ENCODE measurements at places on chromosomes 2 and 18. TPM values are rescaled to one million over a fixed set of nuclear protein-coding genes. Genes with fewer than 3 reads are reported as not detected.

The LYPD1 gene
- not detected for total RNA-seq

The MEMO1 gene
- total RNA-seq = 22.9 TPM

The GATA6 gene
- 19.1 TPM for total RNA-seq

The CAPN13 gene
- total RNA-seq = not detected

The SUMO1 gene
- 55.5 TPM for total RNA-seq

The ASPRV1 gene
- total RNA-seq = 0.94 TPM

The PAIP2B gene
- total RNA-seq = 5.0 TPM

The MTERF4 gene
- 26.9 TPM for total RNA-seq

The ANKRD62 gene
- not detected for total RNA-seq

The EDAR gene
- not detected for total RNA-seq

The DHRS9 gene
- 0.74 TPM for total RNA-seq

The C2orf66 gene
- total RNA-seq = 8.1 TPM

The ERMN gene
- total RNA-seq = 1.7 TPM

The HOXD13 gene
- not detected for total RNA-seq

The CHAC2 gene
- total RNA-seq = 3.2 TPM

The TNFAIP6 gene
- 3.4 TPM for total RNA-seq

The CDH20 gene
- total RNA-seq = 0.63 TPM

The GRB14 gene
- 4.5 TPM for total RNA-seq

The METTL5 gene
- total RNA-seq = 41.9 TPM

The PLCL1 gene
- total RNA-seq = 5.4 TPM

The FN1 gene
- 187 TPM for total RNA-seq

The C2orf15 gene
- total RNA-seq = 1.3 TPM

The CRACDL gene
- total RNA-seq = 9.4 TPM

The CENPA gene
- total RNA-seq = not detected

The GCG gene
- total RNA-seq = not detected

The VWC2L gene
- not detected for total RNA-seq

The STAT4 gene
- 14.4 TPM for total RNA-seq

The RTN4 gene
- 471 TPM for total RNA-seq

The NFU1 gene
- 36.5 TPM for total RNA-seq

The CRYGD gene
- not detected for total RNA-seq

The HNMT gene
- total RNA-seq = 69.4 TPM

The DARS1 gene
- total RNA-seq = 59.3 TPM

The CNDP1 gene
- total RNA-seq = not detected

The ADRA2B gene
- total RNA-seq = 0.63 TPM

The KCNIP3 gene
- 37.4 TPM for total RNA-seq

The FOXD4L1 gene
- total RNA-seq = not detected

The RUFY4 gene
- total RNA-seq = not detected

The PKP4 gene
- total RNA-seq = 96.9 TPM

The IL37 gene
- not detected for total RNA-seq

The PTPN4 gene
- total RNA-seq = 41.0 TPM

The C2orf49 gene
- 16.6 TPM for total RNA-seq

The CXXC1 gene
- total RNA-seq = 29.3 TPM

The NAT8 gene
- total RNA-seq = not detected

The HOXD11 gene
- total RNA-seq = not detected

The CCL20 gene
- not detected for total RNA-seq

Data from omental fat pad (tissue), 4 donors.